ENCODE measurements at places on chromosomes 2 and 18.

GRCh38 chr2:187774551-187775071 is 220.4 kb upstream of the TFPI start:
- DNase-seq = no peak

GRCh38 chr2:111982822-111983221 is 72.2 kb upstream of the TMEM87B start:
- DNase-seq = no peak

- no peak for DNase-seq
These were observed 396.8 kb upstream of the CELF4 start for GRCh38 chr18:37962316-37962966.

DNA sequence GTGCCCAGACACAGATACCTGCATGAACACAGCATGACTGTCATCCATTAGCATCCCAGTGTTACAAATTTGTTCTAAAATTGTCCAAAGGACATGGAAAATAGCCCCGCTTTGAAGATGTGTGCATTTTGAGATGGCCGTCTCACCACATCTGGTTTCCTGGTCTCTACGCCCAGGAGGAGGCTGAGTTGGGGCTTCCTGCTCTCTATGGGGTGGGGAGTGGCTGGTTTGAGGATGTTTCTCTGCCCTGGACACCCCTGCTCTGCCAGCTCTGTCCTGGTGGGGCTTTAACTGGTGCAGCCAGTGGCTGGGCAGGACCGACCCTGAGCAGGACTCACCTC is 74.6 kb upstream of the SMAD7 start:
- DNase-seq = no peak

DNA sequence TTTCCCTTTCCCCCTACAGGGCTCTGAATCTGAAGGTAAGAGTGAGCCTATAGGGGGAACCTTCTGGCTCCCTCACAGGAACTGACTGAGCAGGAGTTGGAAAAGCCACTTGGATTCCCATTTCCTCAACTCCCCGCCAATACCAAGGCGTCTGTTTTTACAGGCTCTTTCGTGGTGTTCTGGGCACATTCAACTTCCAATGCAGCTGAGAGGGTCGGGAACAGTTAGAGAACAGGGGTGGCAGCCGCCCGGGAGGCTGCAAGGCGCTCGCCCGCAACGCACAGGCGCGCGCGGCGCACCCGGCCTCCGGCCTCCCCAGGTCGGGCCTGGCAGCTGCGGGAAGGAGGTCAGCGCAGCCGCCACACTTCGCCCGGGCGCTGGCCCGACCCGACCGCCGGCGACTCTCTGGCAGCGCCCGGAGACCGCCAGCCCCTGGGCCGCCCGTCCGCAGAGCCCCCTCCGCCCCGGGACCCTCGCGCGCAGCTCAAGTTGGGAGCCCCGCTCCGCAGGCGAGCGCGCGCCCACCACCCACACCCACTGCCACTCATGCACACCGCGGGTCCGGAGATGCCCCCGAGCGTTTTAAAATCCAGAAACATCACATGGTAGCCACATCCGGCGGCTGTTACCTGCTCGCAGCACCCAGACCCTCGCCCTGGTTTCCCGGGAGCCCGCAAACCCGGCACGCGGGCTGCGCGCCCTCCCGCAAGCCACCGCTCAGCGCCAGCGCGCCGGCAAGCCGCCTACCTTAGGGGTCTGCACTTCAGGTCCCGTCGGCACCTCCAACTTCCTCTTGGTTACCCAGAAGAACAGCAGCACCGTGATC is 816 bp downstream of the GALNT14 start:
- peak; percentile 13 for DNase-seq

- no peak for DNase-seq
These were observed 1293.7 kb downstream of the CNTNAP5 start for GRCh38 chr2:125318740-125319139.

GRCh38 chr2:152126664-152127063 is 27.8 kb upstream of the CACNB4 start:
- DNase-seq = no peak

DNA sequence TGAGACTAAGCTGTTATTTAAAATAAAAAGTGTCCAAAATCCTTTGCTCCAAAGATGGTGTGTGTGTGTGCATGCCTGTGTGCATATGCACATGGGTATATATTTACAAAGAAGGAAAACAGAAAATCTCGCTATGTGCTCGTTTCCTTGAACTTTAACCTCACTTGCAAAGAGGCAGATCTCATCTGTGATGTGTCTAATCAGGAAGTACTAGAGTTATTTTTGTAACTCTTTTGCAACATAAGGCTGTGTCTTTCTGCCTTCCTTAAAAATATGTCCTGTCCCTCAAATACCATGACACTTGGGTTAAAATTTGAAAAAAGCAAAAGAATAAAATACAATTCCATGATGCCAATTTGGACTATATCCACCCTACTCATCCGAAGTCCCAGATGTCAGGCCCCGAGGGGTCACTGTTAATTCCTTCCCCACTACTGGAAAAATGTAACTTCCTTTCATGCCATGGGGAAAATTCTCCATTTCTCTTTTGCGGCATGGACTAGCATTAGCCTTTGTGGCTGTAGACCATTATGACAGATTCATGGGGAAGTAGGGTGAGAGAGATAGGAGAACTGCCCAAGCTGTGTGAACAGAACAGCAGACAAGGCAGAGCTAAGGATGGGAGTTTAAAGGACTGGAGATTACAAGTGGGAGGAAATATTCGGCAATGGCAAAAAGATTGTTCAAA is 191.3 kb downstream of the MYO1B start:
- DNase-seq = no peak

DNA sequence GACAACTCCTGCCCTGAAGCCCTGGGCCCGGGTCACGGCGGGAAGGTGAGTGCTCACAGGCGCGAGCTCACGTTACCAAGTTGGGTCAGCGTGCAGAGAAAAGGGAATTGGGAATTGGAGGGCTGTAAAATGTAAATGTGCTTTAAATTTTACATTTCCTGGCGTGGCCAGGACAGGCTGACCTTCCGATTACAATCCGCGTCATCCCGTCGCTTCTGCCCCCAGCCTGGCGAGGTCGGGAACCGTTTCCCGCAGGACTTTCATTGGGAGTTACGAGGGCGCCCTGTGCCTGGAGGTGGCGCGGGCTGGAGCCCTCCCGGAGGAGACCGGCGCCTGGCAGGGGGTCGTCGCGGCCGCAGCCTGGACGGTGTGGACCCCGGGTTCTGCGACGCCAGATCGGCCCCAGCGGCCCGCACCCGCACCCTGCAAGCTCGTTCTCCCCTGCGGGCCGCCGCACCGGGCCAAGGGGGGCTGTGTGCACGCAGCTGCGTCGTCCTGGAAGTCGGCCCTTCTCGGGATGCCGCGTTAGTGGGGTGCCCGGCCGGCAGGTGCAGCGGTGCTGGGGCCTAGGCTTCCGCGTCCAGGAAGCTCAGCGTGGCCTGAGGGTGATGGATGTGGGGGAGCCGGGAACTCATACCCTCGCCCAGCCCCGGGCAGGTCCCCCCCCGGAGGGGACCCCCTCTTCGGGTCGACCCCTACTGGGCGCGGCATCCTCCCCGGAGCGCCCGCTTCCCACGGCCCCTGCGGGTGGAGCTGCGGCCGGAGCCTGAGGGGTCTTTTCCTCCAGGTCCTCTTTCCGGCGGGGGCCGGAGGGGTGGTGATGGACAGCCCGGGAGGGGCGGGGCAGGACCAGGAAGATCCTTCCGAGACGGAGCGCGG is 63.9 kb downstream of the LRRFIP1 start:
- DNase-seq = no peak

DNA sequence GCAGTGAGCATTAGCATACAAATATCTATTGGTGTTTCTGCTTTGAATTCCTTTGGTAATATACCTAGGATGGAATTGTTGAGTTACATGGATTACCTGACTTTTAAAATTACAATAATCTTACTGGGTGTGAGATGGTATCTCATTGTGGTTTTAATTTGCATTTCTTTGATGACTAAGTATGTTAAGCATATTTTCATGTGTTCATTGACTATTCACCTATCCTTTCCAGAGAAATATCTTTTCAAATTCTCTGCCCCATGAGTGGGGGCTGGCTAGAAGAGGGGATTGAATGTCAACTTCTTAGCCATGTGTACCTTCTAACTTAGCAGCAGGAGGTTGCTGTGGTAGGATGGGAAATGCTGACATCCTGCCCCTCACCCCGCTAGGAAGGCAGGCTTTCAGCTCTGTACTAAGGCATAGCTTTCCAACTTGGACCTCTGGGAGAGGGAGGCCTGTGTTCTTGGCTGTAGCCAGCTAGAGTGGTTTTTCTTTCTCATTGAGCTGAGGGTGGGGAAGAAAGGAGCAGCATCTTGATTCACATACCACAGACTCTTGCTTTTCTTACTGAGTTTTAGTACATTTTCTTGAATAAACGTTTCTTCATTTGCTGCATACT is 63.3 kb upstream of the TTC27 start:
- DNase-seq = no peak

GRCh38 chr2:71827973-71828372 is 319.7 kb downstream of the CYP26B1 start:
- no peak for DNase-seq

DNA sequence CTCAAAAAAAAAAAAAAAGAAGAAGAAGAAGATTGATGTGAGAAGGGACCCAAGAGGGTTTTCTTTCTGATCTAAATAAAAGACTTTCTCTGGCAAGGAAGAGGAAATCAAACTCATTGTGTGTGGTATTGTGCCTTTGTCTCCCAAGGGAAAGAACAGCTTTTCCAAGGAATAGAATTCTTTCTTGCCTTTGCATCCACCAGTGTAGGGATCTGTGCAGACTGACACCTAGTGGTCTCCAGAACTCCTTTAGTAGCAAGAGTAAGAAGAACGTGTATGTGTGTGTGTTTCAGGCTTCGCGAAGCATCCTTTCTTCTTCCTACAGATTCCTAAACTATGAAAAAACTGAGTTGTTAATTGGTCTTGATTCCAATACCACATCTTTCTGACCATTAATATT is 33.5 kb upstream of the CRIM1 start:
- DNase-seq = no peak

DNA sequence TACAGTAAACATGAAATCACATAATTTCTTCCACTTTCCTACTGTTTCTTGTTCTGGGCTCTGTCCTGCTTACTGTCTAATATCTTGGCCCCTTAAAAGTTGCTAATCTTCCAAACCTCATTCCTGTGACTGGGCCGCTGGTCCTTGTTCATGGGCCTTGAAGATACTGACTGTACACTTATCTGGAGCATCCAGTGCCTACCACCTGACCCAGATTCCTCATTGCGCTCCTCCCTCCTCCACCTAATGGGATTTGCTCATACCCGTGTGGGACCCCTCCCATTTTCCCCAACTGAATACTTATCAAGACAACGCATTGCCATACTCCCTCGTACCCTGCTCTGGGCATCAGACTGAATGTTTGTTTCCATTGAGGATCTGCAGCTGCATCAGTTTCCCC is 6.1 kb upstream of the IL37 start:
- no peak for DNase-seq

- DNase-seq = no peak
These were observed 70.7 kb upstream of the HNRNPA3 start for GRCh38 chr2:177141866-177142265.

DNA sequence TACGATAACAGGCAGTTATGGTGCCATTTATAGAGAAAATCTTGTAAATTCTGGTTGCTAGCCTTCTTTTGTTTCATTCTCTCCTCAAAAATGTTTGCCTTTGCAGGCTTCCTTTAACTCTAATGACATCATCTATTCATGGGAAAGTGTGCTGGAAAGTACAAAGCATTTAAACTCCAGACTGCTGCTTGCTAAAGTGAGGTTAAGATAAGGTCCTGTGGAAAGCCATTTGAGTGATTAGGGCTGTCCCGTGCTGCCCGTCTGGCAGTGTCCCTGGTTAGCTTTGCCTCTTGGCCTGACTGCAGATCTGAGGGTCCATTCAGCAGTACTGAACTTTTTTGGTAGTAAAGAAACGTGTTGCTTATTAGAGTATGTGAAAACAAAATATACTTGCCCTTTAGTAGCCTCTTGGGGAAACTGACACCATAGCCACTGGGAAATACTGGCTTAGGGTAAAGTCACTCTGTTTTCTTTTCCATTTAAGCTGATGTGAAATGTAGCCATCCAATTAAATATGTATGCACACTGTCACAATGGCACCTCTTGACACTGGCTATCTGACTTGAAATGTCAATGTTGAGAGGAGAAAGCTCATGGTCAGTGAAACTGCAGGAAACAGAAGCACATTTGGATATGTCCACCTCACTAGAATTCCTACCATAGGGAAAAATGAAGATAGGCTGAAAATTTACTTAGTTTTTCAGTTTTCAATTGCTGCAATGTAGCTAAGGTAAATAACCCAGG is 321.5 kb downstream of the SLC8A1 start:
- no peak for DNase-seq

GRCh38 chr2:191615596-191615995 is 62.3 kb upstream of the NABP1 start:
- DNase-seq = no peak

GRCh38 chr2:85551698-85552678 is 9.3 kb downstream of the GGCX start:
- DNase-seq = peak; percentile 82

- DNase-seq = no peak
These were observed 155.4 kb downstream of the GALR1 start for GRCh38 chr18:77405096-77405495.

GRCh38 chr2:201378496-201379397 is 21.6 kb upstream of the FLACC1 start:
- DNase-seq = no peak

GRCh38 chr2:186059096-186059495 is 320.5 kb downstream of the FSIP2 start:
- DNase-seq = no peak

DNA sequence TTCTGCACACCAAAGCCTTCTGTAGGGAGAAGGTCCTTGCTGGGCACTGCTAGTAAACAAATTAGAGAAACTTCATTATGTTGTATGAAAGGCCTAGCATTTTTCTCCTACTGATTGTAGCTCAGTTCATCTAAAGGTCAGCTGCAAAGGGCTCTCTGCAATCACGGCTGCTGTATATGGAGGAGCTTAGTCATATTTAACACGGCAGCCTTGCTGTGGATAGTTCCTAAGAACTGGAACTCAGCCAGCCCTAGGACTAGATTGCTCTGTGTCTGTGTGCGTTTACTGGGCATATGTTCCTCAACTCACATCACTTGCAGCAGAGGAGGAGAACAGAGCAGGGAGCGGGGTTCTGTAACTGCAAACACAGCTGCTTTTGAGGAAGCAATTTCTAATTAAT is 1103.9 kb upstream of the KLHL29 start:
- no peak for DNase-seq

Data from NCI-H460 (cell line).